ENCODE measurements at places on chromosomes 5 and 9.
A peak's percentile ranks its signal among the peaks of the same experiment; 100 is the strongest.

GRCh38 chr9:37992924-37993349, 76.1 kb downstream of the SHB start:
- peak; percentile 60 for DNase-seq

DNA sequence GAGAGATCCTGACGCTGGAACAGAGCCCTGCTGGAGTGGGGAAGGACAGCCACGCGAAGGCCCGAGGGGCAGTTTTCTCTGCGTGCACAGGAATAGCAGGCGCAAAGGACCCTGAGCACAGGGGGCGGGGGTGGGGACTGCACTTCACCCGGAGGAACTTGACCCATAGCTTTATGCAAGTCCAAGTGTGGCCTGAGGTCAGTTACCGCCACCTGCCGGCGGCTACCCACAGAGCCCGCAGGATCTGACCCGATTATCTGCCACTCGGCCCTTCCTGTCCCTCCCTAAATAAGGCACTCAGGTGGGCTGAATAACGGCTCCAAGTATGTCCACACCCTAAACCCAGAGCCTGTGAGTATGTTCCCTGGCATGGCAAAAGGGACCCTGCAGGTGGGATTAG, 65.4 kb upstream of the FCN1 start:
- DNase-seq, result no peak

GRCh38 chr5:151141535-151141934, 16.0 kb downstream of the ANXA6 start:
- DNase-seq, result no peak

DNA sequence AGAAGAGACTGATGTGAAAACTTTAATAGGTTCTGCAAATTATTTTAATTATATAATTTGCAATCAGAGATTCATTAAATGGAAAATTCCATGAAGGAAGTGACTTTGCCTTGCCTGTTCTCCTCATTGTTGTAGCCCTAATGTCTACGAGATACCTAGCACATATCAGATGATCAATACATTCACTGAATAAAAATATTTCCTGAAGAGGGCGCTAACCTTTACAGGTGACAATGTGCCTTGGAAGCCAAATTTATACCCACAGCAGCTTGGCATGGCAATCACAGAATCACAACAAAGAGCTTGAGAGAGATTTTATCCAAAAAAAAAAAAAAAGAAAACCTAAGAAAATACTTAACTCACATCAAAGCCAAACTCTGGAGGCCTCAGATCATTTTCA, 17.4 kb downstream of the HAUS6 start:
- DNase-seq, result no peak

- no peak for DNase-seq
Measured at GRCh38 chr9:37574241-37574721, 1.9 kb downstream of the FBXO10 start.

DNA sequence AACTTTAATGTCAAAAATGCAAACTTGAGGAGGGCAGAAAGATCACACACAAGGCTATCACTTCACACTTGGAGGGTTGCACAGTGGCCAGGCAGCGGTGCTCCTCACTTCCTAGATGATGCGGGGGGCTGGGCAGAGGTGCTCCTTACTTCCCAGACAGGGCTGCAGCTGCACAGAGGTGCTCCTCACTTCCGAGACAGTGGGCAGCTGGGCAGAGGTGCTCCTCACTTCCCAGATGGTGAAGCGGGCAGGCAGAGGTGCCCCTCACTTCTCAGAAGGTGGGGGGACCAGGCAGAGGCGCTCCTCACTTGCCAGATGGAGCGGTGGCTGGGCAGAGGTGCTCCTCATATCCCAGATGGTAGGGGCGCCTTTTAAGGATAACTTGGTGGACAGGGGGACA, 423.2 kb upstream of the RORB start:
- DNase-seq, result no peak

DNA sequence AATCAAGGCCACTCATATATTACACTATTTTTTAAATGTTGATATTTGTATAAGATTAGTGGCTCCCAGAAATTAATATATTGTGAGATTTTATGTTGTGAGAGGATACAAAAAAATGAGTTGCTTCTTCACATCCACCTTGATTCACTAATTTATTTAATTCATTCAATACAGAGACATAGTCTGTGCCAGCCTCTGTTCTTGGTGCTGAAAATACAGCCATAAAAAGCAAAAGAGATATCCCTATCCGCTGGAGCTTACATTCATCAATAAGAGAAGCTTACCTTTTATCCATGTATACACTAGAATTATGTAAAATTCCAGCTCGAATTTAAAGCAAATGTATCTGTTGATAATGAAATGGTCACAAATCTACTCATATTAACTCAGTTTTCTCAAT, 92.2 kb upstream of the GABRG2 start:
- no peak for DNase-seq

GRCh38 chr5:143618141-143618540, 193.8 kb upstream of the HMHB1 start:
- DNase-seq, result no peak

GRCh38 chr5:106956886-106957285, 713.9 kb downstream of the EFNA5 start:
- no peak for DNase-seq

DNA sequence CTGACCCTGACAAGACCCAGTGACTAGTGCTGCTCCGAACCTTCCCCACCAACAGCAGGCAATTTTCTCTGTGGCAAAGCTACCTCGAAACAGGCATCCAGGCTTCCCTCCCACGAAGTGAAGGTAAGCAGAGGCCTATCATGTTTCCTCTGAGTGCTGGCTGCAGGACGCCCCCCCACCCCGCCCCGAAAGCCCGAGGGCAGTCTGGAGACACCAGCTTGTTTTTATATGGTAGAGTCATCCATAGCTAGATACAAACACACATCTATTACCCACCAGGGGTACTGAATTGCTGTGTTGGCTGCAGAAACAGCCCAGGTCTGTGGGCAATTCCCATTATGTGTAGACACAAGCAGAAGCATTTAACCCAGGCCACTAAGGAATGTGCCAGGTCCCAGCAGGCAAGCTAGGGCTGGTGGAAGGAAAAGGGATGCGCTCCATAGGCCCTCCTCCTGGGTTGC, 40.4 kb downstream of the LIX1 start:
- no peak for DNase-seq

- DNase-seq, result no peak
Measured at GRCh38 chr9:126516936-126517832, 96.5 kb upstream of the LMX1B start.

- no peak for DNase-seq
Measured at GRCh38 chr9:131031005-131031641, 22.1 kb downstream of the LAMC3 start.

DNA sequence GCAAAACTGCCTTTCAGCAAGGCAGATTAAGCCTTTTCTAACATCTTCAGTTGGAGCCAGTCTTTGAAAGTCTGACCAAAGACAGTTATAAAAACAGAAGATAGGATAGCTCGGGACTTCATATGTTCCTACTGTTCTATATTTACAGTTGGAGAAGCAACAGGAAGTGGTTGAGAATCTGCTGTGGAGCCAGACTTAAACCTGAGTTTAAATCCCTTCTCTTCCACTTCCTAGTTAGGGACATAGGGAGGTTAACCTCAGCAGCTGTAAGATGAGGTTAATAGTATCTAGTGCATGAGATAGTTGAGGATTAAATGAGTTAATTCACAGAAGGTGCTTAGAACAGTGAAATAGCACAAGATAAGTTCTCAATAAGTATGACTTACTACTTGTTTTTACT, 84.5 kb upstream of the FREM1 start:
- DNase-seq, result no peak

DNA sequence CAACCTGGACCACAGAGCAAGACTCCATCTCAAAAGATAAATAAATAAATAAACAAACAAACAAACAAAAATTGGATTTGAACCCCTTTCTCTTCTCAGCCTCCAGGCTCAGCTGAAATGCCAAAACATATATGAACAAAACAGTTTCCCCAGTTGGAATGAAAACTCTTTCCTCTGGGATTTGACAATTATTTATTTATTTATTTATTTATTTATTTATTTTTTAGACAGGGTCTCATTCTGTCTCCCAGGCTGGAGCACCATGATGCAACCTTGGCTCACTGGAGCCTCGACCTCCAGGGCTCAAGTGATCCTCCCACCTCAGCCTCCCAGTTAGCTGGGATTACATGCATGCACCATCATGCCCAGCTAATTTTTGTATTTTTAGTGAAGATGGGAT, 6.0 kb upstream of the STXBP1 start:
- no peak for DNase-seq

- no peak for DNase-seq
Measured at GRCh38 chr9:88927510-88927909, 63.8 kb upstream of the S1PR3 start.

DNA sequence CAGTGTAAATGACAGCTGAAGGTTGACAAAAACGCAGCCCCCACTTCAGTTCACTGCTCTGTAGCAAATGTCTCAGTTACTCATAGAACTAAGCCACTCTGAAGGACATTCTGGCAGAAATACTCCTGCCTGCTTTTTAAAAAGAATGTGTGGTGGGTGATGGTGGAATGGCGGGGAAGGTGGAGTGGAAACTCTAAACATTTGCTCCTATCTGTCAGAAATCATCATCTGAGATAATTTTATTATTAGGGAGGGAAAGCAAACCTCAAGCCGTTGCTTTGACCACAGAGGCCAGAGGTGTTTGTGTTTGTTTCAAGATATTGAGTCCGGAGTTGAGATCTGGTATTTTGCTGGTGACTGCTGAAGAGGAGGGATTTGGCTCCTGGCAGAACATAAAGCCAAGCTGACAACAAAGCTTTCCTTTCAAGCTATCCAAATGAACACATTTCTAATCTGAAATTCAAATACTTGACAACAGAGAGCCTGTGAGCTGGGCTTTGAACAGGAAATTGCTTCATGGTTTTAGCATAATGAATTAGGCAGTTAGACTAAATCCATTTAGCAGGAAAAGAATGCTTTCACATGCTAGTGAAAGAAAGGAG, 362.7 kb downstream of the CSNK1G3 start:
- no peak for DNase-seq

DNA sequence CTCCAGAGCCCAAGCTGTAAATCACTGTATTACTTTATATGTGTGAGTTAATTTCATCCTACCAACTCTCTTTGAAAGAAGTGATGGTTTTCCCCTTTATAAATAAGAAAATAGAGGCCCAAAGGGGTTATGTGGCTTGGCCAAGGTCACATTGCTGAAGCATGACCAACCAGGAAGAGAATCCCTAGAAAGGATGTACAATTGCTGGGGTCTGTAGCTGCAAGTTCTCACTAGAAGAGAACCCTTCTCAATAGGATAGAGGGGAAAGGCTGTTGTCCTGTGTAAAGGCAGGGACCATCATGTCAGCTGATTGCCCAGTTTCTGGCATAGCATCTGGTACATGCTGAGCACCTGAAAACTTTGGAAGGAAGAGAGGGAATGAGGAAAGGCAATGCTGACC, 39.0 kb upstream of the FAT2 start:
- no peak for DNase-seq

Measured in GDM1 (cell line).